Femur (tissue), 1 donor: ENCODE measurements at places on chromosomes 4 and X.

- DNase-seq = peak; percentile 16
Measured at GRCh38 chr4:93731456-93731855, 97.1 kb upstream of the ATOH1 start.

- DNase-seq = no peak
Measured at GRCh38 chr4:71932941-71933340, 98.9 kb upstream of the NPFFR2 start.

DNA sequence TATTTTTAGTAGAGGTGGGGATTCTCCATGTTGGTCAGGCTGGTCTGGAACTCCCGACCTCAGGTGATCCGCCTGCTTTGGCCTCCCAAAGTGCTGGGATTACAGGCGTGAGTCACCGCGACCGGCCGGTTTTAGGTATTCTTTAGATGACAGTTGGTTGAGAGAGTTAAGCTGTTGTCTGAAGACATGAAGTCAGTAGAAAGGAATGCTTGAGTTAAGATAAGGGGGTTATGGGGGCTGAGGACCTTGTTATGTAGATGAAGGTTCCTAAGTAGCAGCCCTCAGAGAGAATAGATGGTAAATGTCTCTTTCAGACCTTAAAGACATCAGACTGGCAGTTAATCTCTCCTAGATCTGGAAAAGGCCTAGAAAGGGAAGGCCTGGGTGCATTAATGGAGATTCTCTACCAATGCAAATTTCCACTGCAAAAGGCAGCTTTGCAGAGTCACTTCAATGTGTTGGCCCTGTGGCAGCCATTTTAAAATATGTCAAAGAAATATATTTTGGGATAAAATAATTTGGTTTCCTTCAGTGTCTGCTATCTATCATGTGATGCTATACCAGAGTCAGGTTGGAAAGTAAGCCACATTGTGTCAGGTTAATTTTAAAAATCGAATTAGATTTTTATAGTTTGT lies 6.4 kb upstream of the ZNF674 start:
- DNase-seq = no peak

DNA sequence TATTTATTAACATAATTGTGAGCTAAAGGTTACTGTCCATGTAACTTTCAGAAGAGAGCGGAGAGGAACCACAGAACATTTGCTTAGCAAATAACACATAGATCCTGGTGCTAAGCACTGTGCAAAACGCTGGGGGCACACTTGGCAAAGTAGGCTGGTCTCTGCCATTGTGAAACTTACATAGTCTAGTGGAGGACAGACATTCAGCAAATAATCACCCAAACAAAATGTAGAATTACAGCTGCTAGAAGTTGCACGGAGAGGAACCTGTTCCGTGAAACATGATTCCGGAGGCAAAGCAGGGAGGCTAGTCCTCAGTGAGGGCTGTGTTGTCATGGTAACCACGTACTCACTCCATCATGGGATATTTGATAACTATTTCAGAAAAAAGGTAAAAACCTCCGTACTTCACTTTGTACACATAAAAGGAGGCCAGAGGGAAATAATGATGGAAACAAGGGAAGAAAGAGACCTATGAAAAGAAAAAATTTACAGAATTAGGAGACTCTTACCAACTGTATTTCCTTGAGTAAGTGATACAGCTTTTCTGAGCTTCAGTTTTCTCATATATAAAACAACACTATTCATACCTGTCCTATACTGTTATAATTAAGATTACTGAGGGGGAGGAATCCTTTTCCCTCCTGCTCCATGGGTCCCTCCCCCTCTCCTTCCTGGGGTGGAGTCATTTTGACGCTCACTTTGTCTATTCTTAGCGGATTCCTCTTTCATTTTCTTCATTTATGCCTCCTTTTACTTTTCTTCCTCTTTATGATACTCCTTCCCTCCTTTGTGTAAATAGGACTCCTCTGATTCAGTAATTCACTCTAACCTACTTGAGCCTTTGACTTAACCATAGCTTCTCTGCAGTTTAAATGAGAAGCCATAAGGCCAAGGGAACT lies 825 bp upstream of the RASGEF1B start:
- peak; percentile 59 for DNase-seq

DNA sequence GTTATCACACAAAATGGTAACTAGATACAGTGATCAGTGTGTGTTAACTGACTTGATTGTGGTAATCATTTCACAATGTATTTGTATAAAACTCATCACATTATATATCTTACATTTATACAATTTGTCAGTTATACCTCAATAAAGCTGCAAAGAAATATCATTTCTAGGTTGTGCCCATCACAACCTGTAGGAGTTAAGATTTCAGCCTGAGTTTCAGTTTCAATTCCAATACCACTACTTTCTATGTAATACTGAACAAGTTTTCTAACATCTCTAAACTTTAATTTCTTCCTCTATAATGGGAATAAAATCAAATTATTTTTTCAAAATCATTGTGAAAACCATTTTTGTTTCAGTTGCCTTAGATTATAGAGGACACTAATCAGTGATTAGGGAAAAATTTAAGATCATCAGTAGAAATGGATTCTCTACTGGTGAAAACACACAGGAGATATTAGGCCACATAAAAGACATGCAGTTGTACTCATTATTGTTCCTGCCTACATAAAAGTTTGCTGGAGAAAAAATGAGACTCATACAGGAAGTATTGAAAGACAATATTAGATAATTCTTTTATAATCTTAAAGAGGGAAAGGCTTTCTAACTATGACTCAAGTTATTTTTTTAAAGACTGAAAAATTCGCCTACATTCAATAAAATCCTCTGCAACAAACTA lies 18.4 kb upstream of the TBC1D1 start:
- DNase-seq = no peak

- no peak for DNase-seq
Measured at GRCh38 chr4:105725623-105726022, 17.0 kb downstream of the GSTCD start.

DNA sequence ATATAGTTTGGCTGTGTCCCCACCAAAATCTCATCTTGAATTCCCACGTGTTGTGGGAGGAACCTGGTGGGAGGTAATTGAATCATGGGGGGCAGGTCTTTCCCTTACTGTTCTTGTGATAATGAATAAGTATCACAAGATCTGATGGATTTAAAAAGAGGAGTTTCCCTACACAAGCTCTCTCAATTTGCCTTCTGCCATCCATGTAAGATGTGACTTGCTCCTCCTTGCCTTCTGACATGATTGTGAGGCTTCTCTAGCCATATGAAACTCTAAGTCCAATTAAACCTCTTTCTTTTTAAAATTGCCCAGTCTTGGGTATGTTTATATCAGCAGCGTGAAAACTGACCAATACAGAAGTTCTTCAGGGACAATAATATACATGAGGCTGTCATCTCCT lies 425.1 kb downstream of the PABPC4L start:
- no peak for DNase-seq

GRCh38 chr4:40065010-40065409 lies 8.4 kb downstream of the N4BP2 start:
- no peak for DNase-seq

GRCh38 chr4:31040106-31040505 lies 319.9 kb downstream of the PCDH7 start:
- no peak for DNase-seq

- no peak for DNase-seq
Measured at GRCh38 chr4:61445374-61446063, 245.4 kb downstream of the ADGRL3 start.

DNA sequence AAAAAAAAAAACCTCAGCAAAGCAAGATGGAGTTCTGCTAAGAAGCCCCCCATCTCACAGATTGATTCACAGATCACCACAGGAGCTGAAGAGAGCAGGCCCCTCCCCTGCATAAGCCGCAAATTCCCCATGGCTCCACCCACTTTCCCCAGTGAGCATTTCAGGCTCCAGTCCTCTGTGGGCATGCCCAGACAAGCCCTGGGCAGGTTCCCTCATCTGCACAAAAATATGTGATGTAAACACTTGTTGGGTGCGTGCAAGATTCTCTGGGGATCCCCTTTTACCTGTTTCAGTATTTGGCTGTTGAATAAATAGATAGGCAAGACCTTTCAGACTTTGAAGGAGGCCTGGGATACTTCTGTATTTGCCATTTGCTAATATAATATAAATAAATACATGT lies 514.3 kb downstream of the PCDH7 start:
- no peak for DNase-seq

GRCh38 chr4:90241008-90241407 lies 113.8 kb downstream of the CCSER1 start:
- DNase-seq = no peak

GRCh38 chrX:135531813-135532212 lies 11.4 kb downstream of the INTS6L start:
- DNase-seq = no peak

DNA sequence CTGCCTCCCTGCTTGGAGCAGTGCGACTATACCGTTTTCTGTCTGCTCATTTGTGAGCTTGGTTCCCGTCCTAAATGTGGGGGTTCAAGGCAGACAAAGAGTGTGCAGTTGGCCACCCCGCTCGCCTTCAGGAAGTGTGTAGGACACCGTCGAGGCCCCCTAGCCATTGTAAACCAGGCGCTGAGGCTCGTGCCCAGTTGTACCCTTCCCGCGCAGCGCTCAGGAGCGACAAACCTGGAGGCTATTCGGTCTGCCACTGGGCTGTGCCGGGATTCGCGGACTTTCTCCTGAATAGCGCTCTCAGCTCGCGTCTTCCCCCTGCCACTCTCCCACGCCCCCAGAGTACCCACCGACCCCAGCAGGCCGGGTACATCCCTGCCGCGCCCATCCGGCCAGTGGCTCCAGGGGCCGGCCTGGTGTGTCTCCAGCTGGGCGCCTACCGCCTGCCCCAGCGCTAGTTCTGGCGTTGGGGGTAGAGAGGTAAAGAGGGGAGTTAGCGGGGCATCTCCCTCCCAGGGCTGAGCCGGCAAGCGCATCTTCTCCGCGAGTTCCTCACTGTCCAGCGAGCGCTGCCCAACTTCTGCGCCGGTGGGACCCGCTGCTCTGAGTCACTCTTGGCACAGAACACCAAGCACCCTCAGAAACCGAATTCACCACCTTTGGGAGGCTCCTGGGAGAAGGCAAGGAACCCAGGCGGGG lies 880 bp upstream of the LONRF3 start:
- no peak for DNase-seq

DNA sequence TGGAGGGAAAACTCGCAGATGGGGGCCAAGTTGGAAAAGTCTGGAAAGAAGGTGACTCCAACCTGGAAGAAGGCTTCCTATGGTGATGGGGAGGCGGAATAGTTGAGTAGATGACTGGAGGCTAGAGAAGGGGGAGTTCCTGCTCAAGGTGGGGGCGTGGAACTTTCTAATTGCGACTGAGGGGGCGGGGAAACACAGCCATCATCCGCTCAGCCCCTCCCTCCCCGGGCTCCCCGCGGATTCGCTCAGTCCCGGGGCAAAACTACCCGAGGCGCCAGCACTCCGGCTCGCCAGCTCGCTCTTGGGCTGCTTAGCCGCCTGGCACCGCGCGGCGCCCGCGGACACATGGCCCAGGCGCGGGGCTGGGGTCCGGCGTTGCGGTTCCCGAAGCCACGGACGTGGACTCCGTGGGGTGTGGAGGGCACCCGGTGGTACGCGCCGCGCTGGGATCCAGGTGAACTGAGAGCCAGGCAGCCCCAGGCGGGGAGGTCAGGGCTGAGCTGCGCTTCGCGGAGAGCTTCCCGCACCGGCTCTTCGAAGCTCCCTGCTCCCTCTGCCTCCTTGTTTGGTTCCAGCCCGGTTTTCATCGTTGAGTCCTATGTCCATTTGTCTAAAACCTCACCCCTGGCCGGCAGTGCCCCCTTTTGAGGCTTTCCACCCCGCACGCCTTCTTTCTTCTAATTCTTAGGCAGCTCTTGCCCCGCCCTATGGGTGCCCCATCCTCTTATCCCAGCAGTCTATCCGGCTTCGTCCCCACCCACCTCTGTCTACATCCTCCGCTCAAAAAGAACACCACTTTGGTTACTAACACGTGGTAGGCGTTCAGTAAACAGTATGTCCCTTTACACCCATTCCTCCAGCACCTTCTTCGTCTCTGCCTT lies 38.9 kb downstream of the STARD8 start:
- DNase-seq = peak; percentile 47

- DNase-seq = no peak
Measured at GRCh38 chr4:2914256-2915126, 48.7 kb downstream of the NOP14 start.

GRCh38 chr4:73883306-73883705 lies 14.1 kb downstream of the CXCL1 start:
- no peak for DNase-seq

DNA sequence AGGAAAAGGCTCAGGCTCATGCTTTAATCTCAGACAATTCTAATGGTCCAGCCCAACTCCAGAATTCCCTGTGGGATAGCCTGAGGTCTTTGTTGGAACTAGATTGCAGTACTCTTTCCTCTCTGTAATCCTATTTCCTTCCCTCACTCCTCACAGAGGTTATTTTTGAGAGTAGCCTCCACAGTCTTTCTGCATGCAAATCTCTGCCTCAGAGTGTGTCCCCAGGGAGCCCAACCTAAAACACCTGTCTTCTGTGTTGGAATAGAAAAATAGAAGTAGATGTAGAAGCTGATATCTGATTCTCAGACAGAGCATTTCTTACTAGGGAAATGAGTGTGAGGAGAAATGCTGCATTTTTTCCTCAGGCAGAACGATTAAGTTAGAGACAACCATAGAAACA lies 915.5 kb upstream of the EPHA5 start:
- no peak for DNase-seq
